Epithelial cell of esophagus (primary cell): ENCODE measurements at places on chromosomes 12 and 14.

GRCh38 chr14:22549324-22549962 lies 39.6 kb downstream of the DAD1 start:
- DNase-seq: no peak

- DNase-seq: no peak
Observed at GRCh38 chr12:117643971-117644370, 282.5 kb upstream of the NOS1 start.

DNA sequence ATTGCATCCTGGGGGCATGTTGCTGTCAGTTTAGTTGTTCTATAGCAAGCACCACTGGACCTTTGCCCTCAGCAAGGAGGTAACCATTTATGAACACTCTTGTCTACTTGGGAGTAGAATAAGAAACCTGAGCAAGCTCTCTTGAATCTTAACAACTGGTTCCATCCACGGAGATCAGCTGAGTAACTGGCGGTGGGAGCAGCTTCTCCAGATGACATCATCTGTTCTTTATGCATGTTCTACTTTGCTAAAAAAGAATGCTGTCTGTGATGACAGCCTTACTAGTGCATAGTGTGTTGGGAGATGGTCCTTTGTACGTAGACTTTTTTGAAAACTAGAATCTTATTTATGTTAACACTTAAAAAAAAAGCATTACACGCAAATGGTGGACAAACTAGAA lies 17.7 kb downstream of the SLC4A8 start:
- peak; percentile 15 for DNase-seq

DNA sequence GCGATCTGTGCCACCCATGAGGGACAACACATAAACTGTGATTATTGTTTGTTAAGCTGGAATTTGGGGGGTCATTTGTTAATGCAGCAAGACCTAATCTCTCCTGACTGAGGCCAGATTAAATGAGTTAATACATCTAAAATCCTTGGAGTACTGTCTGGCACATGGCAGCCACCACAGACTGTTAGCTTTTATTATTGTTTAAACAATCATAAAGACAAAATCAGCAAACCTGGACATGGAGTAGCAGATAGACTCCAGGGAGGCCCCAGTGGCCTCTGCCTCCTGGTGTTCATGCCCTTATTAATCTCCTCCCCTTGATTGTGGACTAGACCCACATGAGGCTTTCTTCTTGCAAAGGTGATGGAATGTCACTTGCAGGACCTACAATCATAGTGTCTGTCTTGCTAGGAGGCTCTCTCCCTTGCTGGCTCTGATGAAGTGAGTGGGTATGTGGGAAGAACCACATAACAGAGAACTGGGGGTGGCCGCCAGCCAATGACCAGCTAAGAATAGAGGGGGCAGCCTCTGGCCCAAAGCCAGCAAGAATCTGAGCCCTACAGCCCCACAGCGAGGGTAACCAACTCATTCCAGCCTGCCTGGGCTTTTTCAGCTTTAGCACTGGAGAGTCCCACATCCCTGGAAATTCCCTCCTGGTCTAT lies 142.0 kb downstream of the SCARB1 start:
- DNase-seq: no peak

- no peak for DNase-seq
Observed at GRCh38 chr14:85520581-85520980, 9.4 kb upstream of the FLRT2 start.

GRCh38 chr14:22375321-22375930 lies 213.6 kb downstream of the DAD1 start:
- peak; percentile 75 for DNase-seq

- no peak for DNase-seq
Observed at GRCh38 chr12:109601557-109601956, 28.0 kb downstream of the MVK start.

DNA sequence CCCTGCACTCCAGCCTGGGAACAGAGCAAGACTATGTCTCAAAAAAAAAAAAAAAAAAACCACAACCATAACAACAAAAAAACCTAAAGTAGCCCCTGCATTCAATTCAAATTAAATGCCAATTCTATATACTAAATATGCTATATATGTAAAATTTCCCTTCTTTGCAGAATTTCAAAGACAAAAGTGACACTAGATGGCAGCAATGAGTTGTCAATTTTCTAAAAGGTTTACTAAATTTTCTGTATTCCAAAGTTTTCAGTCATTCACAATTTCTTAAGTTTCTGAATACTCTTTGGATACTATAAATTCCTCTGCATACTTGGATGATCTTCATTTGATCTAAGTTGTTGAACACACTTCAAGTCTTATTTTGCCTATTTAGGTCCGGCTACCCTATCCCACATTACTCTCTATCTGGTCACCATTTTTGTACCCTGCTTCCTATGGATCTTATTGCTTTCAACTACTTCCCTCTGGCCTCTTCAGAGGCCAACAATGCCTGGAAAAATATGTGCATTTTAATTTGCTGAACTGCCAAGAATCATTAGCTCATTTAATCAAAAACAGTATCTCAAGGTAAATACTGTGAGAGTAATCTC lies 27.9 kb downstream of the HNRNPC start:
- no peak for DNase-seq

GRCh38 chr14:65957631-65958205 lies 528.5 kb upstream of the CCDC196 start:
- DNase-seq: no peak

GRCh38 chr14:104844306-104845032 lies 20.6 kb upstream of the CEP170B start:
- no peak for DNase-seq

DNA sequence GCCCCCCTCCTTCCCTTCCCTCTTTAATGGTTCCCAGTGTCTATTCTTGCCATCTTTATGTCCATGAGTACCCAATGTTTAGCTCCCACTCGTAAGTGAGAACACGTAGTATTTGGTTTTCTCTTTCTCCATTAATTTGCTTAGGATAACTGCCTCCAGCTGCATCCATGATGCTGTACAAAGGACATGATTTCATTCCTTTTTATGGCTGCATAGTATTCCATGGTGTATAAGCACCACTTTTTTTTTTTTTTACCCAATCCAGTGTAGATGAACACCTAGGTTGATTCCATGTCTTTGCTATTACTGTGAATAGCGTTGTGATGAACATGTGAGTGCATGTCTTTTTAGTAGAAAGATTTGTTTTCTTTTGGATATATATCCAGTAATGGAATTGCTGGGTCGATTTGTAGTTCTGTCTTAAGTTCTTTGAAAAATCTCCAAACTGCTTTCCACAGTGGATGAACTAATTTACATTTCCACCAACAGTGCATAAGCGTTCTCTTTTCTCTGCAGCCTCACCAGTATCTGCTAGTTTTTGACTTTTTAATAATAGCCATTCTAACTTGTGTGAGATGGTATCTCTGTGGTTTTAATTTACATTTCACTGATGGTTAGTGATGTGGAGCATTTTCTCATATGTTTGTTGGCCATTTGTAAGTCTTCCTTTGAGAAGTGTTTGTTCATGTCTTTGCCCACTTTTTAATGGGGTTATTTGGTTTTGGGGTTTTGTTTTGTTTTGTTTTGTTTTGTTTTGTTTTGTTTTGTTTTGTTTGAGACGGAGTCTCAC lies 26.0 kb downstream of the RPS29 start:
- no peak for DNase-seq

DNA sequence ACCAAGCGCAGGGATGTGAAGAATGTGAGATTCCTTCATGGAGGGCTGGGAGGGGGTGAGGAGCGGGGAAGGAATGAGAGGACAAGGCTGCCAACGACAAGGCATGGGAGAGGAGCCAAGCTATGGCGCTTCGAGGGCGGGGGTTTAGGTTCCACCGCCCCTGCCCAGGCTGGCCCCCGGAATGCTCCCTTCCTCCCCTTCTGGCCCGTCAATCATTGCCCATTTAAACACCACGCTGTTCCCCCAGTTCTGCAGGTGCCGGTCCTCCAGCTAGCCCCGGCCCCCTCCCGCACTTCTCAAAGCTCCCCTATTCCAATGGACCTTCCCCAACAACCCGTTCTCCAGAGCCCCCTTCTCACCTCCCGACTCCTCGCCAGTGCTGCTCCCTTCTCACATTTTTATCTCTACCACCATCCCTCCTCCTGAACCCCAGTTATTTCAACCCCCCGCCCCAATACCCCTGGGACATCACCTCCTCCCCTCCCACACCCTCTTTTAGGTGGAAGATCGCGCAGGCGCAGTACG lies 428 bp downstream of the RNF41 start:
- DNase-seq: peak; percentile 47

GRCh38 chr12:50224026-50224692 lies 57.0 kb upstream of the CERS5 start:
- peak; percentile 77 for DNase-seq

GRCh38 chr12:67925552-67925951 lies 63.7 kb upstream of the IFNG-AS1 start:
- DNase-seq: no peak

GRCh38 chr14:67738740-67739504 lies 37.2 kb downstream of the RDH12 start:
- DNase-seq: peak; percentile 89

GRCh38 chr14:65019944-65020566 lies 33.4 kb downstream of the FNTB start:
- DNase-seq: peak; percentile 80

GRCh38 chr12:14482361-14482760 lies 85.3 kb downstream of the PLBD1 start:
- no peak for DNase-seq

DNA sequence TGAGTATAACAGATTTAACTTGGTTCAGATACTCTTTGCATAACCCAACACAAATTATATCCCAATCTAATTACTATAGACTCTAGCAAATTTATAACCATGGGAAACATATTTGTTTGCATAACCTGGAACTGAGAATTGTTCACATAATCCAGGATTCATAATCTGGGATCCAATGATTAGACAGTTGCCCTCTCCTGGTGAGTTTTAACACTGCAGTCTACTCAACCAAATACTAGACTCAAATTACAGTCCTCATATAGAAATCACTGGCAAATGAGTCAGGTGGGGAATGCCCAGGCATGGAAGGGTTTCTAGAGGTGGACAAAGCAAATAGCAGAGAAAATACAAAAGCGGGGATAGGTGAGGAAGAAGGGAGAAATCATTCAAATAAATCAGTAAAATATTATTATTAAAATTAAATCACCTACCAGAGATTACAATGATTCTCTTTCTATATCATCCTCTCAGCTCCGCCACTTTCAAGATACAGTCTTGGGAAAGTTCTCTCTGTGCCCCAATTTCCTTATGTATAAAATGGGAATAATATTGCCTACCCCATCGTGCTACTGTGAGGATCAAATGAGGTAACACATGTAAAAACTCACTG lies 9.4 kb downstream of the GCH1 start:
- DNase-seq: peak; percentile 87

DNA sequence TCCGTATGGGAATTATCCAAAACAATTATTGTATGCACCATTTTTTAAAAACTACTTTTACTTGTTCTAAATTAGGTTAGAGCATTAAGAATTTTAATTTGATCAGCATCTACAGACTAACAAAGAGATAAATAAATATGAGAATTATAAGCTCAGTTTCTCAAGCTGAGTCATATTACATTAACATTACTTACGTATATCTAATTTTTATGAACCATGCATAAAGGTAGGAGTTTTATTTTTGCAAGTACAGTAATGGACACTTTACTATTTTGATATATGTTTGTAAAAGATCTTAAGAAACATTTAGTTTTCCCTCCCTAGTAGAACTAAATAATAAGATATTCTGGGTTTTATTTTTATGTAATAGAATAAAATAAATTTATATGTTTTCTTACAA lies 410.1 kb downstream of the TMEM117 start:
- no peak for DNase-seq

DNA sequence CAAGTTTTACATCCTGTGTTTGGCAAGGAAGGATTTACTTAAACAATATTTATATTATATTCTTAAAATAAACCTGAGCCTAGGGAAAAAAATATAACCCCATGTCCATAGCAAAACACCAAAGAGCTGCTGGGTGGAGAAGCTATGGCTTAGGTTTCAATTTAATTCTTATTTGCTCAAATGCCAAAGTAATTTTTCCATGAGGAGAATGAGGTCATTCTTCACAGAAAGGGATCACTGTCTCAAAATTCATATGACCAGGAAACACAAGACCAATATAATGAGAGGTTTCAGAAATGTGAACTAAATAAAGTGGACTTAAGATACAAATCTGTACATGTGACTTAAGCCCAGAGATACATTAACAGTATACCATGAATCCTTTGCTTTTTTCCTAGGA lies 195.0 kb downstream of the PHLDA1 start:
- no peak for DNase-seq

- DNase-seq: no peak
Observed at GRCh38 chr14:92314182-92314581, 8.8 kb upstream of the SLC24A4 start.

- DNase-seq: no peak
Observed at GRCh38 chr12:62130834-62131552, 129.2 kb upstream of the USP15 start.

DNA sequence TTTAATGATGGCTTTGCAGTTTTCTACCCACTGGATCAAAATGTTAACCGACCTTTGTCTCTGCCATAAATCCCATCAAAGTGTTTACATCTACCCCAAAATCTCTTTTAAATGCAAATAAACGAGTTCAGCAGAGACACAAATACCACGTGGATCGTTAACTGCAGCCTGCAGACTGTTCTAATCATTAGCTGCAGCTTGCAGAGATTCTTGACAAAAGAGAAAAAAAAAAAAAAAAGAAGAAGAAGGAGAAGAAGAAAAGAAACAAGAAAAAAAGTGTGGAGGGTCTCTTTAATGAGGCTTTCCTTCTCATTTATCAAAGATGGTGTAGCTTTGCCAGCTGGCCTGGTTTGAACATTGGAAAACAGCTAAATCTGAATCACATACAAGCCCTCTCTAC lies 275.7 kb downstream of the NEDD1 start:
- no peak for DNase-seq

- DNase-seq: no peak
Observed at GRCh38 chr14:102474934-102475333, 34.6 kb downstream of the ANKRD9 start.

- no peak for DNase-seq
Observed at GRCh38 chr12:109764776-109765445, 51.3 kb downstream of the FAM222A start.

DNA sequence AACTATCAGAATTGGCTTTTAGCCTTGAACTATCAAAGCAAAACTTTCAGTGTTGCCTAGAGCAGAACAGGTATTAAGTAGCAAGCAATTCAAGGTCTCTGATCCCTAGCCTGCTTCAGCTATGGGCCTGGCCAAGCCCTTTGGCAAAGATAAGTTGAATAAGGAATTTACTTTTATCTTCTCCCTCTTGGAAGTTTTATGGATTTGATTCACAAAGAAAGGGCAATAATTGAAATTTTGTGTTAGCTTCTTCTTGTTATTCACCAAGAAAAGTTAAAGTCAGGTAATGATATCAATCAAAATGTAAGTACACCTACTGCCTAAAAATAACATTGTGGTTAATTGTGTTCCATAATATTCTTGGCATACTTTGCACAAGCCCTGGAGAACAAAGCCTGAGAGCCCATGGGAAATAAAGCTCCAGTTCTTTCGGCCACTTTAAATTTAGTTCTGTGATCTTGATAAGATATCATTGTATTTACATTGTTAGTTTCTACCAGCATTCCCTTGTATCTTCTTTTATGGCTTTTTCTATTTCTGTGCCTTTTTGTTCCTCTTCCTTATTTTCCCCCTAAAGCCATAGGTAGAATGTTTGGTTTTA lies 158.0 kb downstream of the RAD51B start:
- no peak for DNase-seq

- DNase-seq: no peak
Observed at GRCh38 chr14:27384124-27384523, 786.3 kb upstream of the NOVA1 start.

- no peak for DNase-seq
Observed at GRCh38 chr14:101029668-101030290, 126.3 kb upstream of the RTL1 start.
